ENCODE measurements at places on chromosomes 5 and 9.

GRCh38 chr9:113808391-113809358 is 67.4 kb upstream of the ZNF618 start:
- peak; percentile 73 for DNase-seq

- DNase-seq: no peak
Measured at GRCh38 chr9:75378036-75378435, 289.7 kb downstream of the OSTF1 start.

- DNase-seq: no peak
Measured at GRCh38 chr5:123921193-123921592, 409.2 kb downstream of the CSNK1G3 start.

DNA sequence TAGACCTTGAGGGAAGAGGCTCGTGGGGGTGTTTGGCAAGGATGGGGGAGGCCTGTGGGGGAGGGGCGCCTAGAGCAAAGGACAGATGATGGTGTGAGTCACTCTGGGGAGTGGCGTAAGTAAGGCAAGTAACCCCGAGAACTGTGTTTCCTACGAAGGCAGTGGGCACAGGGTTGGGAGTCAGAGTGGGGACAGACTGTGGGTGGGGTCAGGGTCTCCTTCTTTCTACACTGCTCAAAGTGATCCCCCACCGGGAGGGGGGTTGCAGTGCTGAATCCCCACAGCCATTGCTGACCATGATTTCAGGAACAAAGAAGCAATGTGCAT is 136.8 kb downstream of the TENT4A start:
- no peak for DNase-seq

- no peak for DNase-seq
Measured at GRCh38 chr9:76561900-76562299, 102.9 kb downstream of the GCNT1 start.

- no peak for DNase-seq
Measured at GRCh38 chr5:135108992-135109391, 75.0 kb upstream of the PITX1 start.

DNA sequence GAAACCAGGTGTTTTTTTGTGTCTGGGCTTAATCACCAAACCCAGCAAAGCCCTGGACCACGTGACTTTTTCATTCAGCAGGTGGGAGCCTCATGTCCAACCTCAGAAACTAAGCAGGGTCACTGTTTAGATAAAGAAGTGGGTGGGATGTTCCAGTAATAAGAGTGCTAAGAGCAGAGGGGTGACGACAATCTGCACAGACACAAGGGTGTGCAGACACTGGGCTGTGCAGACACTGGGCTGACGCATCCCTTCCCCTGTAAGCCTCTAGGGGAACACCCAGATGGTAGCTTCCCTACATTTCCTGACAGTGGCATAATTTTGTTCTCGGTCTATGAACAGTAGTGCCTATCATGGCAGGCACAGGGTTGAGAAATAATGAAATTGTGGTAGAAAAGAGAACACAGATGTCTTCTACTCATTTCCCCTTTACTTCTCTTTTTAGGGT is 85.1 kb downstream of the SAXO1 start:
- DNase-seq: no peak

DNA sequence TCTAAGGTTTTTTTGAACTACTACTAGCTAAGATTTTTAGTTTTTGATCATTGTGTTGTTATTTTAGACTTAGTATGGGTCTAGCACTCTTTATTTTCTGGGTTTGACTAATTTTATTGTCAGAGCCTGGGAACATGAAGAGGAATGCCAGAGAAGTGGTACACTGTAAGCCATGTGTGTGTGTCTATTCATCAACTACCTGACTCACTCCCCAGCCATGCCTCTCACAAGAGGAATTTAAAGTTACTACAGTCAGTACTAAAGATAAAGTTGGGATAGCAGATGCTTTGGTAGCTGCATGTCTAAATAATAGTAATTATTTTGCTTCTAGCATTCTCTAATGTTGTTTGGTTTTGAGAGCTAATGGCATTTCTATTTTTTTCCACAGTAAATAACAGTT is 264.8 kb downstream of the CSNK1G3 start:
- DNase-seq: peak; percentile 59

DNA sequence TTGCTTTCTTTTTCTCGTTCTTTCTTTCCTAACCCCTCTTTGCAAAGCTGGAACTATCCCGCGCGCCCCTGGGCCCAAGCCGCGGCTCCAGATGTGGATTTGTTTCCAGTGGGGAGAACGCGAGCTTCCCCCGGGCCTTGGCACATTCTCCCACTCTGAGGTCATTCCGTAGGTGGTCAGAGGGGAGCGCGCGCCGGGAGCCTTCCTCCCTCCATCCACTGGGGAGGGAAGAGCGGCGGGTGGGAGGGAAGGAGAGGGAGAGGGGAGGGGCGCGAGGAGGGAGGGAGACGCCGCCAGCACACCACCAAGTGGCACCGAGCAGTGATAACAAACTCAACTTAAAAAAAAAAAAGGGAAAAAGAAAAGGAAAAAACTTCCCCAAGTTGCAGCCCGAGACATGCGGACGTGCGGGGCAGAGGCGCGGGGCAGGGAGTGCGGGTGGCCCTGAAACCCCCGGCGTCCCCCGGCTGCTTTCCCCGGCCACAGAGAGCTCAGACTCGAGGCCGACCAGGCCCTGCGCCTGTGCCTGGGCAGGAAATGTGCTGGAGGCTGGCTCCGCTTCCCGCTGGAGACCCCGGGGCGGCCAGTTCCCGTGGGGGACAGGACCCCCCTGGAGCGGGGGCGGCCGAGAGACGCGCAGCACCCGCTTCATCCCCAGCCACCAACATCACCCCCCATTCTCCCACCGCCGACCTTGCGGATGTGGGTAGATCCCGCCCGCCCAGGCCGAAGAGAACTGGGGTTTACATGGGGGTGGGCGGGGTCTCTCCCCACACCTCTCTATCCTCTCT is 3.1 kb downstream of the IER5L start:
- peak; percentile 90 for DNase-seq

- DNase-seq: no peak
Measured at GRCh38 chr5:154296525-154297159, 106.1 kb downstream of the GALNT10 start.

DNA sequence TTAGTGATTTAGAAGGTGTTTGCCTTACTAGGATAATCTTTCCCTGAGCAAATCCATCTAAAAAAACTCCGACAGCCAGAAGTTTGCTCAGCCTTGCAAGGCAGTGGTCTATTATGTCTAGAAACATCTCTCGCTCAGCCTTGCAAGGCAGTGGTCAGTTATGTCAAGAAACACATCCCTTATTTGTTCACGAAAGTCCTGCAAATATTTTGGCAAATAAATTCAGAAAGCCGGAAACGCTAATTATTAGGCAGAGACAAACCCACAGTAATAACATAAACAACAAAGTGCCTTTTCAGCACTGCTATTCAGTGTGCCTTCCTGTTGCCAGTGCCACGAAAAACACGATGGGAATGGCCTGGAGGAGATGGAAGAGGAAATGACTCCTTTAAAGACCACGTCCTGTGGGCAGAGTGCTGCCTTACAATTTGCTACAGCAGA is 184.5 kb downstream of the GNAQ start:
- no peak for DNase-seq

DNA sequence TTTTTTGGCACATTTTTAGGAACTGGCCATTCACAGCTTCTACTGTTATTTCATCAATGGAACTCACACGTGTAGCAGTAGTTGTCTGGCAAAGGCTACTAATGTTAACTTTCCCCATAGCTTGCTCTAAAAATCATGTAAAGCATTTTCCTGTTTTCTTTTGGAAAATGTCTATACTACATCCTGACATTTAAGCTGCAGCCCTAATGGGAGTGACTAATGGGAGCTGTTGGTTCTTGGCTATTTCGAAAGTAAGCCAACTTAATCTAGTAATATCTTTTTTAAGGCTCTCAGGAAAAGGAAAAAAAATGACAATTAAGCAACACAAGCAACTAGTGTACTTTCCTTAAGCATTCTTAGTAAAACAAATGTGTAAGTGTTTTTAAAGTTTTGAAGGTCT is 169.2 kb downstream of the SLC12A2 start:
- DNase-seq: no peak

GRCh38 chr5:60535198-60535597 is 164.8 kb downstream of the DEPDC1B start:
- no peak for DNase-seq

DNA sequence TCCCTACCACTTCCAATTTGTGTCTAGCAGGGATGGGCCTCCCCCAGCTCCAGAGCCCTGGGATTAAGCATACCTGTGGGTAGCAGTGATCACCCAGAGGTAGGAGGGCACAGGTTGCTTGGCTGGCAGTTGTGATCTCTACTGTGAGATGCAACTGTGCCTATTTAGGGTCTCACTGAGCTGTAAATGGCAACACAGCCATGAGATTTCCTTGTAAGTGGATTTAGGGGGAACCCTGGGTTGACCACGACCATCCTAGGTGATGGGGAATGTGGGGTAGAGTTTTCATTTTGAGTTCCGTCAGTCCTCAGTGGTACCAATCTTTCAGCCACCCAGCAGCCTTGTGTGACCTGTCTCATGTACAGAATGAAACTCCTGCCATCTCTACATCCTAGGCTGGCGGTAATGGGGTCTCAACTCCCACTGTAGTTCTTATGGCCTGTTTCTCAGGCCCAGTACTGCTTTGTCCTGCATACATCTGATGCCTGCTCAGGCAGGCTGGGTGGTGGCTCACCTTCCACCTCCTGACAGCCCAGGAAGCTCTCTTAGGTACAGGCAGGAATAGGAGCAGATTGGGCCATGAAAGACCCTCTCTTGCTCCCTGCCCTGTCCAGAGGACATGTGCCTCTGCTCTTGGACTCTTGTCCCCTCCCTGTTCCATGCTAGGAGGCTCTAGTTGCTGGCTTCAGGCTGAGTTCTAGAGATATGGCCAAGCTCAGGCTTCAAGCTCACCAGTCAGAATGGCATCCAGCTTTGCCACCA is 8.1 kb downstream of the HNRNPAB start:
- no peak for DNase-seq

DNA sequence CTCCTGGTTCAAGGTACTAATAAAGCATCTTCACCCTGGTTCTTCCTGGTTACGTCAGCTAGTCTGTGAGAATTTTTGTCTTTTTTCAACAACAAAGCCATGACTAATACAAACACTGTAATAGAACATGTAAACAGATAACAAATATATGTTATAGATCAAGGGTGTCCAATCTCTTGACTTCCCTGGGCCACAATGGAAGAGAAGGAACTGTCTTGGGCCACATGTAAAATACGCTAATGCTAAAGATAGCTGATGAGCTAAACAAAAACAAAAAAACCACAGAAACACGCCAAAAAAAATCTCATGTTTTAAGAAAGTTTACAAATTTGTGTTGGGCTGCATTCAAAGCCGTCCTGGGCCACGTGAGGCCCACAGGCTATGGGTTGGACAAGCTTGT is 124.5 kb upstream of the GNA14 start:
- no peak for DNase-seq

DNA sequence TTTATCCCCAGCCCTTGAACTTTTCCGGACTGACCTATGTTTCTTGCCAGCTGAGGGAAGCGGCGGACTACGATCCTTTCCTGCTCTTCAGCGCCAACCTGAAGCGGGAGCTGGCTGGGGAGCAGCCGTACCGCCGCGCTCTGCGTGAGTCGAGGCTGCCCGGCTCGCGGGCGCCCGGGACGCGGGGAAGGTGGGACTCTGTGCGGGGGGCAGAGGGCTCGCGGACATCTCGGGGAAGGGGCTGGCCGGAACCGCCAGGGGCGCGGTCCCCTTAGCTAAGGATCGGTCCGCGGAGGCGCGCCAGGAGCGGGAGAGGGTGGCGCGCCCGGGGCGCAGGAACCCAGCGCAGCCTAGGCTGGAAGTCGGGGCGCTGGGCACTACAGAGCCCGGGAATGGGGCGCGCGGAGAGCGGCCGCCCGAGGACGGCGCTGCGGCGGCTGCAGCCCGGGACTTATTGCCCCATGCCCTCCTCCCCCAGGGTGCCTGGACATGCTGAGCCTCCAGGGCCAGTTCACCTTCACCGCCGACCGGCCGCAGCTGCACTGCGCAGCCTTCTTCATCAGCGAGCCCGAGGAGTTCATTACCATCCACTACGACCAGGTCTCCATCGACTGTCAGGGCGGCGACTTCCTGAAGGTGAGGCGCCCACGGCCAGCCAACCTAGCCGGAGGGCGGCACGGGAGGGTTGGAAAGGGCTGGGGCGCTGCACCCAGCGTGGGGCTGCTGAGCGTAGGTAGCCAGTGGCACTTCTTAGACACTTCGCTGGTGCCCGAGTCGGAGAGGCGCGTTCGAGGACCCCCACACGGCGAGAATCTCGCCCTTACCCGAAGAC is 922 bp downstream of the CRHBP start:
- no peak for DNase-seq

- DNase-seq: no peak
Measured at GRCh38 chr5:173581408-173582215, 34.8 kb downstream of the BOD1 start.

DNA sequence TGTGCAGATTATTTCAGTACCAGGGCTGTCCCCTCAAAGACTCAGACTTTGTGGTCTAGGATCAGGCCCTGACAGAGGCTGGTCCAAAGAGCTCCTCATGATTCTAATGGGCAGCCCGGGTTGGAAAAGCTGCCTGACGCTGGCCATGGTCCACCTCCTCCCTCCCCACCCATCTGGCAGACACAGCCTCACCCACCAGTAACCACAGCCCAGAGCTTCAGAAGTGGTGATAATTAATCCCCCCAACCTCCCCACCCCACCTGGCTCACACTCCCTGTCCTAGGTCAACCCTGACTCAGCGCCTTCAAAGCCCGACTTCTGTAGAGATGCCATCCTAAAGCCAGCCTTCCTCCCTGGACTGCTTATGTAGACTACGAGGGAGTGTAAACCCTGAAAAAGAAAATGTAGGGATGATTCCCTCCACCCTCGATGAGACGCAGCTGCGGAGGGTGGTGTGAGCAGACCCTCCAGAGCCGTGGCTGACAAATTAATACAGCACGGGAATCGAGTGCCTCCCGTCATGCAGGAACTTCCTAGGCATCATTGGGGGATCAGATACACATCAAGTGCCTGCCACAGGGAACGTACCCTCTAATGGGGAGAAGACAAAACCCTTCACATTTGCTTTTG is 7.0 kb downstream of the UBE2QL1 start:
- DNase-seq: no peak

- DNase-seq: no peak
Measured at GRCh38 chr5:134090522-134090921, 24.0 kb upstream of the TCF7 start.

- DNase-seq: peak; percentile 27
Measured at GRCh38 chr5:131589510-131590348, 45.3 kb downstream of the RAPGEF6 start.

GRCh38 chr5:174900240-174900865 is 176.0 kb downstream of the MSX2 start:
- no peak for DNase-seq

DNA sequence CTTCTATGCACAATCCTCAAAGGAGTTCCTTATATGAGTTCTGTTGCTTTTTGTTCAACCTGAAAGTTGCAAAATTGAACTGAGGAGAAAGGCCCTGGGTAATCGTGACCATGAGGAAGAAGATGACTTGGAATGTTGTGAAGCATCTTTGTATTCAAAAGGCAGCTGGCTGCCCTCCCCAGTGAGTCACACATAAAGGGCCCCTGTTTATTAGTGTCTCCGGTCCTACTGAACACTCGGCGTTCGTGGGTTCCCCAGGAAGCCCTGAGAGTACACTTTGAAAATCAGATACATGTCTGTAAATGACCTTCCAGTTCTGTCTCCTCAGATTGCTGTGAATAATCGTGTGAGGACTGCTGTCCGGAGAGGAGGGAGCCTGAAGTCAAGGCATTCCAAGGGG is 73.6 kb downstream of the C9orf153 start:
- no peak for DNase-seq
